Muscle of arm (tissue), 14 donors: ENCODE measurements at places on chromosomes 3 and 15.

DNA sequence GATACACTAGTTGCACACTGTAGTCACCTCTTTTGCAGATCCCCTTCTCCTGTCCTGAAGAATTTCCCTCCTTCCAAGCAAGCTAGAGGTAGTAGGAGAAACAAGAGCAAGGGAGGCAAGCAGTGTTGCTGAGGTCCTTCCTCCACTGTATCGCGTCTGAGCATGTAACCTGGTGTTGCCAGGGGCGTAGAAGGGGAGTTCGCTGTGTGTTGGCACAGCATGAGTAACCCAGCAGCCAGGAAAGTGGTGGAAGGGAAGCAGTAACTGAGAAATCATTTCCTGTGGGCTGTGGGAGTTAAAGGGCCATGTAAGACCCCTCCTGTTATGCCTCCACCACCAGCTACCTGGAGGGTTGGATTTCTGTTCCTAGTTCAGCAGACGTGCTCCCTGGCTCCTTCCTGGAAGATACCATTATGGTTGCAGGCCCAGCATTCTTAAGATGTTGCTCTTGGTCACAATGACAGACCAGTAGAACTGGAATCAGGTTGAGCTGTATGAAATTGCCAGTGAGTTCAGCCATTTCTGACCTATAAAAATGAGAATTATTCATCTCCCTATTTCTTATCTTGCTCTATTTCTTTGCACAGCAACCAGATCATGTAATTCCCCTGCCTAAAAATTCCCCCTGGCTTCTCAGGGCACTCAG, 215.3 kb upstream of the TOPAZ1 start:
- no peak for DNase-seq

DNA sequence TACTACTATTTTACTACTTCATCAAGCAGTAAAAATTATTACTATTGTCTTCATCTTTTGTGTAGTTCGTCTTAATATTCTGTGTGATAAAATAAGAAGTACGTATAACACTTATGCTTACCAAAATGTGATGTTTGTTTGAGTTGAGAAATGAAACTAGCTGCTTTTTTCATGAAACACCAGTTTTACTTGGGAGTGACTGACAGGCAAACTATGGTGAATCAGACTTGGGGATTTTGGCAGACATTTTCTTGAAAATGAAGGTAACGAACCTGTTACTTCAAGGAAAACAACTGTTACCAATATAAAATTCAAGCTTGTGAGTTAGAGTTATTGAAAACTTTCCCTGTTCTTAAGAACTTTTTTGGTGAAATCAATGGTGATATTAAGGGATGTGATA, 10.3 kb downstream of the U2SURP start:
- no peak for DNase-seq

DNA sequence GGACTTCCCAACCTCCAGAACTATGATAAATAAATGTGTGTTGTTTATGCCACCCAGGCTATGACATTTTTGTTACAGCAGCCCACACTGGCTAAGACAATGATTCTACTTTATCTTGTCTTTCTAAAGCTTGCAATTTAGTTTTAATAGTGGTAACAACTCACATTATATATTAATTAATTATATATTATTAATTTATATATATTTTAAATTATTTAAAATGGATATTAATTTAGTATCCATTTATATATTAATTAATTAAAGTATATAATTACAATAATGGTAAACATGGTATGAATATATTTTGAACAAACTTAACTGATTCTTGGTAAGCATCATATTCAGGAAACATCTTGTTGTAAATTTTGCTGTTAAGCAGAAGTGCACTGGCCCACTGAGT, 863.9 kb downstream of the MCTP2 start:
- DNase-seq, result no peak

- DNase-seq, result no peak
These were observed 70.8 kb upstream of the PSMD6 start for GRCh38 chr3:64093825-64094712.

DNA sequence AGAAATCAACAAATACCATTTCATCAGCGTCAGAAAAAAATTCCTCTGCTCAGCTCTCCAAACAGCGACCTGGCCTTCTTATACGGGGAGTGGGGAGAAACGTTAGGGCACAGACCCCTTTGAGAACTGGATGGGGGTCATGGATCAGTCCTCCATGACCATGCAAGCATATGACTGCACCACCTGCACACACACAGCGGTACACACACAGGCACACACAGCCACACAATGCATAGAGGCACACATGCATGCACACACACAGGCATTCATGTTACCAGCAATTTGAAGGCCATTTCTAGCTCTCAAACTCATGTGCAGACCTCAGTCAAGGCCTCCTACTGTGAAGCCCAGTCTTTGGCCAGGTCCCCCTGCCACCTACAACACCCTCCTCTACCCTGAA, 50.2 kb downstream of the SLC41A3 start:
- DNase-seq, result no peak

DNA sequence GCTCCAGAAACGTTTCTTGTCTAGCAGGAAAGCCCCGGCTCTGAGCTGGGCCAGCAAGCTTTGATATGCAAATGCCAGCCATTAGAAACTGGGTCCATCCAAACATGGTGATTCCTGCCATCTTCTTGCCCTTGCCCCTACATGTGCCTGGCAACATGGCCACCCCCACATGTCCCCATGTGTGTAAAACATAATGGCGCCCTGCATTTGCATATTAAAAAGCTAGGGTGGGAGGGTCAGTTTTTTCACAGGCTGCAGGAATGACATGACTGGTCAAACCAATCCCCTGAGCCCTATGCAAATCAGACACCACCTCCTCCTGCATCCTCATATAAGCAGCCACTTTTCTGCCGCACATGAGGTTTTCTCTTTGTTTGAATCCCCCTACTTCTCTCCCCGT, 21.2 kb downstream of the GPR156 start:
- no peak for DNase-seq

DNA sequence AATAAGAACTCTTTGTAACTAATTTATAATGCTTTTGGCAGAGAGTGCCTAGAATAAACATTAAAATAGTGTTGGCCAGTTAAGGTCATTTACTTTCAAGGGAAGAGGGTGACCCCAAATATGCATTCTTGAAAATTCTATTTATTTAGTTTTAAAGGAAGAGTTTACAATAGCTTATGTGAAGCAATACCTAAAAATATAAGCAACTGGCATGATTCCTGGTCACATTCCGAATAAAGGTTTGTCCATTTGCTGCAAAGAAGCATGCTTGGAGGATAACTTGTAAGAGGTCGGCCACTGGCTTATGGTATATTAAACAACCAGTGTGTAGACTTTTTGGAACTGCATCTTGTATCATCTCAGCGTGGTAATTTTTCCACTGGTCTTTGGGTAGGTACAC, 10.2 kb downstream of the MITF start:
- DNase-seq, result no peak

DNA sequence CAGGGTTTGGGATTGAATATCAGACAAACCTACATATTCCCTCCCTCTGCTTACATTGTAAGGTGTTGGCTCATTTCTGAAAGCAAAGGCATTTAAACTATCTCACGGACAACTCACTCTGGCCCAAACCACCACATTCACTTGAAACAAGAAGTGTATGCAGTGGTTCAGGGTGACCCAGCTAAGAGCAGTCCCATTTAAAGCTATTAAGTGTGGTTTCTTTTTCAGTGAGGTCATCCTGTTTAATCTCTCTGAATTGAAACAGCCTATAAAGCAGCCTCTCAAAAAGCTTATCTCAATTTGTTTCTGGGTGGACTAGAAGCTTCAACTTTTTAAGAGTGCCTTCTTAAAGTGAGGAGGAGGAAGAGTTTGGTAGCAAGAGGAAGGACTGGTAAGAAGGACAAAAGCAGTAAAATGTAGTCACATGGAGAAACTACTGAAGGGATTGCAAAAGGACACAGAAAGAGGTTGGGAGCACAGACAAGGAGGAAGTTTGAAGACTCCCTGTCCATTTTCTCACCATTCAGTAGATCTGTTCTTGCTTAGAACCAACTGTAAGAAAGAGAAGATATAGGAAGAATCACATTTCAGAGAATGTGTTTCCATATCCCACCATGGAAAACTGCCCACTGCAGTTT, 151.6 kb downstream of the TMCO5A start:
- DNase-seq, result no peak

- no peak for DNase-seq
These were observed 163.2 kb downstream of the SYNPR start for GRCh38 chr3:63441262-63441661.

GRCh38 chr3:58532794-58533220, 4.2 kb downstream of the ACOX2 start:
- peak; percentile 61 for DNase-seq

DNA sequence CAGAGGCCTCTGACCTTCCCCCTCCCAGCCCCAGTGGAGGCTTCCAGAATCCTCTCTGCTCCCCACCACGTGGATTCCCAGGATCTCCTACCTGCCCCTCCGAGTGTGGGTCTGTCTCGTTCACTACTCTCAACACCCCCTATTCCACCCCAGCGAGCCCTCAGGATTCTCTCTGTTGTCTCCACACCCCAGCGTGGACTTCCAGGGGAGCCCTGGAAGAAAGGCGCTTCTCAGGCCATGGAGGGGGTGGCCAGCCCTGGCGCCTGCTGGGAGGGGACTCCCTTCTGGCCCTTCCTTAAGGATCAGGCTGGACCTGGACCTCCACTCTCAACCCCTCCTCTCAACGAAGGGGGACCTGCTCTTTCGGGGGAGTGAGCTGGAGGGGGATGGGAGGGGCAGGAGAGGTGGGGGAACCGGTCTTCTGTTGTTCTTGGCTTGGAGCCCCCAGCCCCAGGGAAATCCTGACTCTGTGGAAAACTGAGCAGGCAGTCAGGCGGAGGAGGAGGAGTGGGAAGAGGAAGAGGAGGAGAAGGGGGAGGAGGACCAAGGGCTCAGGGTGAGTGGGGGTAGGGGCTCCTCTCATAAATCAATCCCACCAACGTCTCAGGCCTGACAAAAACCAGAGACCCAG, 32.9 kb downstream of the EPHB3 start:
- no peak for DNase-seq

DNA sequence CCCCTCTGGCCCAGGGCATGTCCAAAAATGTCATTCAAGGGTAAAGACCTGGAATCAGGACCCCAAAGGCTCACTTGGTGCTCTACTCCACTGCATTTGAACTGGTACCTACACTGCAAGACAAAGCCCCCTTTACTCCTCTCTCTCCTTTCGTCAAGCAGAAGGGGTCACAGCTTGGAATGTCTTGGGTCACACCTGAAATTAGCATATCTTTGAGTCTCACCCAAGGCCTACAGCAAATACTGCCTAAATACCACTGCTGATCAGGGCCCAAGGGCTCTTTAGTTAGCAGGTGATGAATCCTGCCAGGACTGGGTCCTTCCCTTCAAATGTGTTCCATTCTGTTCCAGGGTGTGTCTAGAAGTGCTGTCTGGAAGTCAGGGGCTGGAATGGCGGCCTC, 320.6 kb downstream of the SV2B start:
- no peak for DNase-seq

DNA sequence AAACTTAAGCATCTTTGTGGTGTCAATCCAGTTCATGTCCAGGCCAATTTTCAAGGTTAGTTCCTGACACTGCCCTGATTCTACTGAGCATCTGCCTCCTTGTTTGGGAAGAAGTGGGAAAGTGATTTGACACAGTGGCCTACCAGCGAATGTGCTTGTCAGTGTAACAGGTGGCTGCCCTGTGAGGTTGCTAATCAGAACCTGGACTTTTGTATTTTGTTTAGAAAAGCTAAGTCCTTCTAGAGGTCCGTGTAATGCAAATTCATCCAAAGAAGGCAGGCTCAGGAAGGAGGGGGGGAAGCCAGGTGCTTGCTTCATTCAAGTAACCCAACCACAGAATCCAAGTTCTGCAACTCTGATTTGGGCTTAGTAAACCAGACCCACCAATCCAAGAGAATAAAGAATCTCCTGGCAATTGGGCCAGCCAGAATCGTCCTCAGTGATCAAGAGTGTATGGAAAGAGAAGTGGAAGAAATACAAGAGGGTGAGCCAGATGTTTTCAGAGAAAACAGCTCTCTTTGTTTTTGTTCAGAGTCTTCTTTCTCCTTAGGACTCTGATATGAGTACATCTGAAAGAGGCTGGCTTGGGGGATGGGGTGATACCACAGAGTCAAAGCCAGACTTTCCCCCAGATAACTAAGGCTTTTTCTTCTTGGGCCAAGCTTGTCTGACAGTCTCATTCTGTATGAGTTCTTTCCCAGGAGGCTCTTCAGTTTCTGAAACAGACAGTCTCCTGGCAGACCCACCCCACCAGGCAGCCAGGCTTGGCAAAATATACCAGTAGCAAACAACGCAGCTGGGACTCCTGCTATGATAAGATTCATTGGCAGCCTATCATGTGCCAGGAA, 508.9 kb upstream of the TBL1XR1 start:
- DNase-seq, result no peak

DNA sequence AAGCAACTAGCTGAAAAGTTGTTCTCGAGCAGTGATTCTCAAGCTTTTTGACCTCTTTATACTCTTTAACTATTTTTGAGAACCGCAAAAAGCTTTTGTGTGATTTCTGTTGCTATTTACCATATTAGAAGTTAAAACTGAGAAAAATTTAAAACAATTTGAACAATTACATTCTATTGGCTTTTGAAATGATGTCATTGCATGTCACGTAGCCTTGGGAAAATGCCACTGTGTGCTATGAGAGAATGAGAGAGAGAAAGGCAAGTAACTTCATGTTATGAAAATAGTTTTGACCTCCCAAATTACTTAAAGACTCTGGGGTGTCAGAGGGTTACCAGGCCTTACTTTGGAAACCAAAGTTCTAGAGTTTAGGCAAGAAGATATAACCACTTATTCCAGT, 8.0 kb downstream of the USP13 start:
- DNase-seq, result no peak

DNA sequence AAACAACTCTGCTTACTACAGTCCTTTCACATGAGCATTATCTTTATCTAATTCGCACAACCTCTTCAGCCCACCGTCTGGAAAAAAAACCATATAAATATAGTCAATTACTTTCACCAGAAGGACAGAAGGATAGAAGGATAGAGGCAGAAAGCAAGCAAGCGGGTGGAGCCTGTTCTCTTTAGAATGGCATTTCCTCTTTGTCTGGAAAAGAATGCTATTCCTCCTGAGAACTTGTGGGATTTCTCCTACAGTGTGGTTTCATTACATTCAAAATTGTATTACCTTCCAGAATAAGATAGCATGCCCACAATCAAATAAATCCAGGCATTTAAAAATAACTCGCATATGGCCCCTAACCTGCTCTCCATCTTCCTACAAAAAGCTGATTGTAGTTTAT, 23.1 kb downstream of the SLC30A4 start:
- no peak for DNase-seq

DNA sequence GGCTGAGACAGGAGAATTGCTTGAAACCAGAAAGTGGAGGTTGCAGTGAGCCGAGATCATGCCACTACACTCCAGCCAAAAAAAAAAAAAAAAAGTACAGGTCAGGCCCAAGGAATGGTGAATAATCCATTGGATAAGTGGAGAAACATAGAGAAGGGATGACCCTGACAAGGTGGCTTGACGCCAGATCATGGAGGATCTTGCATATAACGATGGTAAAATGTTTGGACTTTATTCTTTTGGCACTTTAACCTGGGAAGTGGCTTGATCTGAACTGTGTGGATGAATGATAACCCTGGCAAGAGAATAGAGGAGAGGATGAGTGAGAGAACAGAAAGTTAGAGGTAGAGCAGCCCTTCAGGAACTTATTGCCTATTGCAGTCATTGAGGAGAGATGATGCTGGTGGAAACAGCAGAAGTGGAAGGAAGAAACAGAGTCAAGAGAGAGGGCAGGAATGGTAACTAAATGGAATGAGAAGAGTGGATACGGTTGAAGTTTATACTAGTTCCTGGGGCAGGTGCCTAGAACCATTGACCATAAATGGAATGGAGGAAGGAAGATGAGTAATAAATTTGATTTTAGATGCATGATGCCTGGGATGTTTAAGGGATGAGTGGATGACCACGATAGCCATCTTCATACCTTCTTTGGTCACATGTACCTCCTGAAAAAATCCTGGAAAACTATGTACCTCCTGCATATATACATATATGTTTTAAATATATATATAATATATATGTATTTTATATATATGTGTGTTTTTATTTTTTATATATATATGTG, 57.8 kb downstream of the BLM start:
- no peak for DNase-seq
